ENCODE measurements at places on chromosomes 6 and 20.

DNA sequence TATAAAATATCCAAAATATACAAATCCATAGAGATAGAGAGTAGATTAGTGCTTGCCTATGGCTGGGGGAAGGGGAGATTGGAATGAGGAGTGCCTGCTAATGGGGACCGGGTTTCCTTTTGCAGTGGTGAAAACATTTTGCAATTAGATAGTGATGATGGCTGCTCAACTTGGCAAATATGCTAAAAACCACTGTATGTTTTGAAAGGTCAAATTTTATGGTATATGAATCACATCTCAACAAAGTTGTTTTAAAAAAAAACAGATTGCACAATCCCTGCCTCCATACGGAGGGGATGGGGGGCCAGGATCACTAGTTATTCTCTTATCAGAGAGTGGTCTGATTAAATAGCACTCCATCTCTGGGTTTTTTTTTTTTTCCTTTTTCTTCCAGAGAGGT lies 76.9 kb upstream of the RIPOR2 start:
- no peak for DNase-seq

- no peak for DNase-seq
These were observed 99.3 kb downstream of the BMP2 start for GRCh38 chr20:6866741-6867140.

GRCh38 chr6:54094293-54094692 lies 16.9 kb upstream of the MLIP start:
- no peak for DNase-seq

- DNase-seq = no peak
These were observed 105.2 kb upstream of the TRAF3IP2 start for GRCh38 chr6:111710911-111711310.

DNA sequence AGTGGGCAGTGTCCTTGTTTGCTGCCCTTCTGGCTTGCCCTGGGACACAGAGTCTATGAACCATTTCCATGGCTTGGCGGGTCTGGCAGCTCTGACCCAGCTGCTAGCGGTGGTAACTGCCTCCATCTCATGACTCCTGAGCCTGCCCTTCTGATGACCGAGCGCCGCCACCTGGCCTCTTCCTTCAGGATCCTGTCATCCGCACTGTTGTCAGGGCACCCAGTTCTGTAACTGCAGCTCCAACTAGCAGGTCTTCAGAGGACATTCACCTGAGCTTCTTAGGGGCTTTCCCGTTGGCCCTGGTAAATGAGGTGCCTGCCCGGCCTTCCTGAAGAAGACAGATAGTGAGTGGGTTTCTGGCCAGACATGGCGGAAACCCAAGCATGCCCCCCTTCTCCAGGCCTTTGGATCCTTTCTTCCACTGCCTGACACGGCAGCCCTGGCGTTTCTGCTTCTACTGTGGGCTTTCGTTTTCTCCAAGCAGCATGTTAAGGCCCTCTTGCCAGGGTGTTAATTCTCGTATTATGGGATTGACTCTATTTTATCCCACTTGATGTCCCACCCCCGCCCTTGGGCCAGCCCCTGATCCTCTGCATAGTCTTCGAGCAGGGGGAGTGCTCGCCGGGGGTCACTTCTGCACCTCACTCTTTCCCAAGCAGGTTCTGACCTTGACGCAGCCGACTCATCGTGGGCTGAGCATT lies 24.7 kb downstream of the PACSIN1 start:
- no peak for DNase-seq

- no peak for DNase-seq
These were observed 665.9 kb upstream of the CITED2 start for GRCh38 chr6:140040396-140040795.

DNA sequence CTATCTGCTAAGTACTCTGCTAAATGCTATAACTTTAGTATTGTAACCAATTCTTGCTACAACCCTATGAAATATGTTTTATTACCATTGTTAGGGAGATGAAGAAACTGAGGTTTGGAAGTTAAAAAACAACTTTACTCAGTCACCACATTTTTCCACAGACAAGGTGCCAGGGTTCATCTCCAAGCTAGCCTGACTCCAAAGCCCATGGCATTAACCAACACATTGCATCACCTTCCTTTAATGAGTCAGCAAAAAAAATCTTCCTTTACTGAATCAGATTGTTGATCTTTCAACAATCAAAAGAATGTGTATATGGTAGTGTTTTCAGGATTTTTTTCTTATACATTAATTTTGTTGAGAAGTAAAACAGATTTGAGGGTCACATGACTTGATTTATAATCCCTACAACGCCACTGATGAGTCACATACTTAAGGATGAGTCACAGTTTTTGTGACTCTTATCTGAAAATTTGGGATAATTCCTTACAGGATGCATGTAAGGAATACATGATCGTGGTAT lies 41.5 kb downstream of the MAN1A1 start:
- no peak for DNase-seq

Data from right renal cortex interstitium (tissue), 3 donors.